Upper lobe of left lung (tissue), 6 donors: ENCODE measurements at places on chromosomes 6 and 20. TPM values are rescaled to one million over a fixed set of nuclear protein-coding genes. Genes with fewer than 3 reads are reported as not detected.

Gene ARMC12
- not detected for total RNA-seq

Gene RUNX2
- 8.4 TPM for total RNA-seq

DNA sequence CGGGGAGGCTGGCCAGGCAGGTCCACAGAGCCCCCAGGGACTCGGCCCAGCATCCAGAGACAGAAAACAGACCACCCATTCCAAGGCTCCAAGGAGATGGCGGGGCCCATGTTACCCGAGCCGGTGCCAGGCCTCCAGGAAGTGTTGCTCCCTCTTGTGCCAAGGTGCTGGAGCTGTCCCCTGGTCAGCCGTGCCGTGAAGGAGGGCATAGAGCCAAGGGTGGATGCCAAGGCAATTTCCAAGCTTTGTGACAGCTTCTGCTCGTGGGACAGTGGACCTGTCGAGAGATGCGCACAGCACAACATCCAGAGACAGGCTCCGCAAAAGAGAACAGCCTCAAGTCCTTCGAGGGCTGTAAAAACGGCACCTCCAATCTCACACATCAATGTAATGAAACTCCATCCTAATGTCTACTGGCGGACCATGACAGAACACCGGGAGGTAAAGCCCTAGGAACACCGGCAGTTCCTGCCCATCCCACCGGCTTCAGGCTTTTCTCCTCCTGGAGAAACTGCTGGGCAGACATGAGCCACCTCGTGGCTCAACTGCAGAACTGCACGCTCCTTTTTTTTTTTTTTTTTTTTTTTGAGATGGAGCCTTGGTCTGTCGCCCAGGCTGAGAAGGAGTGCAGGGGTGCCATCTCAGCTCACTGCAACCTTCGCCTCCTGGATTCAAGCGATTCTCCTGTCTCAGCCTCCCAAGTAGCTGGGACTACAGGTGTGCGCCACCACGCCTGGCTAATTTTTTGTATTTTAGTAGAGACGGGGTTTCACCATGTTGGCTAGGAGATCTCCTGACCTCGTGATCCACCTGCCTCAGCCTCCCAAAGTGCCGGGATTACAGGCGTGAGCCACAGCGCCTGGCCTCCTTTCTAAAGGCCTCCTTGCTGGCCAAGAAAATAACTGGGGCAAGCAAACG lies 30.9 kb upstream of the AVP start:
- DNase-seq: no peak

- peak; percentile 88 for DNase-seq
Observed at GRCh38 chr6:160041608-160042007, 72.7 kb downstream of the IGF2R start.

DNA sequence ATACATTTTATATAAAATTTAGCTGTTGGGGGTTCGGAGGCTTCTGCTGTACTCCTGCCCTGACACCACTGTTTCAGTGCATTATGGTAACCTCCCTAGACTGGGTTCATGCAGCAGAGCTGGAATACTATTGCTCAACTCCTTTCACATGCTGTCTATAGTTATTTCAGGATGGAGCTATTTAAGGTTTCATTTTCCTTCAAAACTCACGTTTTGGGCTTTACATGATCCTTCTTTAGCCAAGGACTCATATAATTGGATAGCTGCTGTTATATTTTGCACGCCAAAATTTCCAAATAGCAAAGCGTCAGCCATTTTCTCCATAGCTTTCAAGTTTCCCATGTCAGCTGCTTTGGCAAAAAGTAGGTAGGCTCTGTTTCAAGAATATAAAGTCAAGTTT lies 76.8 kb downstream of the SEL1L2 start:
- no peak for DNase-seq

- DNase-seq: no peak
Observed at GRCh38 chr6:33430334-33430733, 10.5 kb downstream of the SYNGAP1 start.

DNA sequence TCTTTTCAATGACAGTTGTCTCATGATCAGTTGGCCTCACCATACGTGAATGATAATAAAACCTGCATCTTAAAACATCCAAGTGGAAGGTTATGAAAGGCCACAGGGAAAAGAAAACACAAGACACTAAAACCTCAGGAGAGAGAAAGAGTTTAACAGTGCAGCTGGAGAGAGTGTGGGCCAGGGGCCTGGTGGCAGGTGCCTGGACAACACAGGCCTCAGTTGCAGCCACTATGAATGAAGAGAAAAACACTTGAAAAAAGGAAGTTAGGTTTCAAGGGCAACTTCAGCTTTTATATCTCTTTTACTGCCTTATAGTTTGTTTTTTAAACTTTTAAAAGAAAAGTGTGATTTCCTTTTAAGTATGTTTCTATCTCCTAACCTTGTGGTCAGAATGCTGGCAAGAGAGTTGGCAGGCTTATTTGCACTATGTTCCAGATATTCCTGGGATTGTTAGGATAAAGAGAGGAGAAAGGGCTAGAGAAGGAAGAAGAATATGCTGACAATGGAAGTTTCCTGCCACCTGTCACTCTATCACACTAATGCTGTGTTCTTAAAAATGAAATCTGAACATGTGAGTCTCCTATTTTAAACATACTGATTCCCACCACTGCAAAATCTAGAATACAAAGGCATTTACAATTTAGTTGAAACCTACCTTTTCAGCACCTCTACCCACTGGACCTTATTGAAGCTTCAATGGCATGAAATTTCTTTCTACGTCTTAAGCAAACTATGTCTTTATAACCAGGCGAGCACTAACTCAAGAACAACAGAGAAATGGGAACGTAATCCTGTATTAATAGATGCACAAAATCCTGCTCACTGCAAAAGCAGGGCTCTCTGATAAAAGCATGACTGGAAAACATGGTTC lies 222.4 kb downstream of the CD83 start:
- DNase-seq: no peak

DNA sequence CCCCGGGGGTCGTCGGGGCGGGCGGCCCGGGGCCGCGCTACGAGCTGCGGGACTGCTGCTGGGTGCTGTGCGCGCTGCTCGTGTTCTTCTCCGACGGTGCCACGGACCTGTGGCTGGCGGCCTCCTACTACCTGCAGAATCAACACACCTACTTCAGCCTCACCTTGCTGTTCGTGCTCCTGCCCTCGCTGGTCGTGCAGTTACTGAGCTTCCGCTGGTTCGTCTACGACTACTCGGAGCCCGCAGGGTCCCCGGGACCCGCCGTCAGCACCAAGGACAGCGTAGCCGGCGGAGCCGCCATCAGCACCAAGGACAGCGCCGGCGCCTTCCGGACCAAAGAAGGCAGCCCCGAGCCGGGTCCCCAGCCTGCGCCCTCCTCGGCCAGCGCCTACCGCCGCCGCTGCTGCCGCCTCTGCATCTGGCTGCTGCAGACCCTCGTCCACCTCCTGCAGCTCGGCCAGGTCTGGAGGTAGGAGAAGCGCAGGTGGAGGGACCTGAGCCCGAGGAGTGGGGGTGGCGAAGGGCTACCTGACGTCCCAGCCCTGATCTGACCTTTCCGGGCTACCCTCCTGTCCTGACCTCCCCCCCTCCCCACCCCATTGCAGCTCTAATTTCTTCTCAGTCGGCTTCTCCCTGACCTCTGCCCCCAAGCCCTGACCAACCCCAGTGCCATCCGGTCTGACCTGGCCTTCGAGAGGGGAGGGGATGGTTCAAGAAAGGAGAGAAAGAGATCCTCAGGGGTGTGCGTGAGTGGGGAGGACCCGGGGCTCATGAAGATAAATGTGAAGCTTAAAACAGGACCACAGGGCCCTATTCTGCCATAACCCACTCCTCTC lies 558 bp downstream of the XKR7 start:
- DNase-seq: peak; percentile 58

DNA sequence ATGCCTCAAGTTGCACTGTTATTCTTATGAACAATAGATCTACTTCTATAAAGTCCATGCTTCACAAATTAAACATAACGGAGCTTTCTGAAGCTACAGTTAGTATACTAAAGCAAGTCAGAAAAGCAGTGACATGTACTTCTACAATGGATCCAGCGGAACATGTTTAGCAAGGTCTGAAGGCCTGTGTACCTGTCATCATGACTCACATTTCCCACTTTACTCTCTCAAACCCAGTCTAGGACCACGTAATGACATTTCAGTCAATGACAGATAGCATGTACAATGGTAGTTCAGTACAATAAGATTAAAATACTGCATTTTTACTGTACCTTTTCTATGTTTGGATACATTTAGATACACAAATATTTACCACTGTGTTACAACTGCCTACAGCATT lies 132.1 kb downstream of the MMS22L start:
- no peak for DNase-seq

DNA sequence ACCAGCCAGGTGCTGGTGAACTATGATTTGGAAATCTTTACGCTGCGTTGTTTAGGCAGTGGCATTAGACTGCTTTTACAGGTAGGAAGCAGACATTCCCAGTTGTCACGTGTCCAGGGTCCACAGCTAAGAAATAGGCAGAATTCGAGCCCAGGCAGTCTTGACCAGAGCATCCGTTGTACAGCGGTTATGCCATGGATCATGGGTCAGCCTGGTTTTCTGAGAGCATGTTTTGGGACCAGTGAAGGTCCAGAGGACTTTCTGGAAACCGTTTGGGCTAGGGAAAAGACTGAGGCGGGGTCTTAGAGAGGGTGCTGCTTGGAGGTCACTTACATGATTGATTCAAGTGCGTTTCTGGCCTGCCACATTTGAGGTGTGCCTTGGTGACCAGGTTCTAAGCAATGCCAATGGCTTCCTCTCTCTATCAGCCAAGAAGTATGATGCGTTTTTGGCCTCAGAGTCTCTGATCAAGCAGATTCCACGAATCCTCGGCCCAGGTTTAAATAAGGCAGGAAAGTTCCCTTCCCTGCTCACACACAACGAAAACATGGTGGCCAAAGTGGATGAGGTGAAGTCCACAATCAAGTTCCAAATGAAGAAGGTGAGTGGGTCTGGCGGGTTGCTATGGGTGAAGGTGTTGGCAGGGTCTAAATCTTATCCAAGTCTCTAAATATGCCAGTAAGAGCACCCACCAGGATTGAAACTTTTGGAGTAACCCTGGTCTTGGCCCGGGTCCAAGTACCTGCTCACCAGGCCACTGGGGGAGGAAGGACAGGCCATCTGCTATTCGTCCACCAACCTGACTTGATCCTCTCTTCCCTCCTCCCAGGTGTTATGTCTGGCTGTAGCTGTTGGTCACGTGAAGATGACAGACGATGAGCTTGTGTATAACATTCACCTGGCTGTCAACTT lies 1.8 kb downstream of the RPL10A start:
- DNase-seq: no peak

DNA sequence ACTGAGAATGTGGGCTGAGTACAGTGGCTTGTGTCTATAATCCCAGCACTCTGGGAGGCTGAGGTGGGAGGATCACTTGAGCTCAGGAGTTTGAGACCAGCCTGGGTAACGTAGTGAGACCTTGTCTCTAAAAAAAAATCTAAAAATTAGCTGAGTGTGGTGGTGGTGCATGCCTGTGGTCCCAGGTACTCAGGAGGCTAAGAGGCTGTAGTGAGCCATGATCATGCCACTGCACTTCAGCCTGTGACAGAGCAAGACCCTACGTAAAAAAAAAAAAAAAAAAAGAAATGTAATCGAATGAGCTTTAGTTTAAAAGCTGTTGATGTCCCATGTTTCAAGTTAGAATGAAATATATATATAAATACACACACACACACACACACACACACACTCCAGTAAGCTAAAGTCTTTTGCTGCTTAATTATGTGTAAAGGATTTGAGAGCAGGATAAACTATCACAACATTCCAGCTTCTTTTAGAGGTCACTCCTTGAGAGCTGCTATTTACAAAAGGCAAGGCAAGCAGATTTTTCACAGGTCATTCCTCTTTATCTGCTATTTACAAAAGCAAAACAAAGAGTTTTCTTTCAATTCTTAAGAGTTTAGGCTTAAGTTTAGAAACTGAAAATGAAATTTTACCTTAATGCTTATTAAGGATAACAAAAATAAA lies 4.7 kb upstream of the MICAL1 start:
- DNase-seq: no peak

- no peak for DNase-seq
Observed at GRCh38 chr6:45689926-45690615, 312.3 kb upstream of the SUPT3H start.
